ENCODE measurements at places on chromosomes 6 and 20.
A peak's percentile ranks its signal among the peaks of the same experiment; 100 is the strongest.

GRCh38 chr6:2999618-3000557 is at the start of gene NQO2:
NQO2 (plus strand) TSS chr6:2999894; CDS start chr6:3006553, 6,659 bp downstream.
- peak; percentile 91 for DNase-seq

DNA sequence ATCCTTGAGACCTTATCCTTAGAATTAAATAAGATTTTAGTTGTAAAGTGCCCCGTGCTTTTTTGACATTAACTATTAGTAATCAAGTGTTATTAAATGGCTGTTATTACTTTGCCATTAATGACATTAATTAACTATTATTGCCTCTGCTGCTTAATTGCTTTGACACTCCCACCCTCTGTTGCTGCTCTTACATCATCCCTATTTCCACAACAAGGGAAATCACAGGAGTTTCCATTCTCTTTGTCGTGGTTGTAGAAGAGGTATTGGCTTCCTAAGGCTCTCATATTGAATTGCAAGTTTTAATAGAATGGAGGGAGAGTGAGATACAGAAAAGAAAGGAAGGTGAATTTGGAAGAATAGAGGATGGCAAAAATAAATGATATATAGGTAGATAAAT is 545.8 kb downstream of the MMUT start:
- DNase-seq: no peak

GRCh38 chr6:34130862-34131261 is 15.0 kb downstream of the GRM4 start:
- DNase-seq: no peak

GRCh38 chr6:107488875-107489635 is 862 bp upstream of the SOBP start:
- DNase-seq: peak; percentile 10

DNA sequence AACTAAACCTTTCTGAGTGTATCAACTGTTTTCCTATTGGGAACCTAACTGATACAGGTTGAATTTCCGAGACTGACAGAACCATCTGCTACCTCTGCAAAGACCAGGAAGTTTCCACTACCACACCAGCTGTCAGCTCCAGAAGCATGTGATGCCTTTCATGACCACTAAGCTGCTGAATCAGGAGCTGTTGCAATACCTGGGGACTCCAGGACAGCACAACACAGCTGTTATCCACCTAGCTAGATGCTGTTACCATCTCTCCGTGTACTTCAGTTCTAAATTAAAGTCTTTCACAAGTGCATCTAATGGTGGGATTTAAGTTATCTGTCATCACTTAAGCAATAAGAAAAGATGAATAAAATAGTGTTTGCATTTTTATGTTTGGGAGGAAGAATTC is 158.2 kb upstream of the IMPG1 start:
- no peak for DNase-seq

DNA sequence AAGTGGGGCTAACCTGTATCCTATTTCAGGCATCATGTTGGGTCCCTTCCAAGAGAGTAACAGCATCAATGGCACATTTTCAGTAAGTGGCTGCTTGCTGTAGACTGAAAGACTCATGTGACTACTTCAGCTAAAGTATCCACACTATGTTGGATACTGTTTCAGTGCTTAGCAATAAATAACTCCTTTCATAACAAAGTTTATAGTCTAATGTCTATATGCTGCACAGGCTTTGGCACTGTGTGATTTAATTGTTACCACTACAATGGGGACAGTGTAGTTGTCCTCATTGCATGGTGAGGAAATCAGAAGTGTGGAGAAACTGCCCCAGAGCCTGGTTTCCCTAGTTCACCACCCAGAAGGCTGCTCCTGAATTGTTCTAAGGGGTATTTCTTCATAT is 318.0 kb upstream of the PTCHD4 start:
- no peak for DNase-seq

- no peak for DNase-seq
Observed at GRCh38 chr6:39851331-39851730, 59.2 kb downstream of the DAAM2 start.

GRCh38 chr20:20488388-20488787 is 120.5 kb downstream of the INSM1 start:
- no peak for DNase-seq

DNA sequence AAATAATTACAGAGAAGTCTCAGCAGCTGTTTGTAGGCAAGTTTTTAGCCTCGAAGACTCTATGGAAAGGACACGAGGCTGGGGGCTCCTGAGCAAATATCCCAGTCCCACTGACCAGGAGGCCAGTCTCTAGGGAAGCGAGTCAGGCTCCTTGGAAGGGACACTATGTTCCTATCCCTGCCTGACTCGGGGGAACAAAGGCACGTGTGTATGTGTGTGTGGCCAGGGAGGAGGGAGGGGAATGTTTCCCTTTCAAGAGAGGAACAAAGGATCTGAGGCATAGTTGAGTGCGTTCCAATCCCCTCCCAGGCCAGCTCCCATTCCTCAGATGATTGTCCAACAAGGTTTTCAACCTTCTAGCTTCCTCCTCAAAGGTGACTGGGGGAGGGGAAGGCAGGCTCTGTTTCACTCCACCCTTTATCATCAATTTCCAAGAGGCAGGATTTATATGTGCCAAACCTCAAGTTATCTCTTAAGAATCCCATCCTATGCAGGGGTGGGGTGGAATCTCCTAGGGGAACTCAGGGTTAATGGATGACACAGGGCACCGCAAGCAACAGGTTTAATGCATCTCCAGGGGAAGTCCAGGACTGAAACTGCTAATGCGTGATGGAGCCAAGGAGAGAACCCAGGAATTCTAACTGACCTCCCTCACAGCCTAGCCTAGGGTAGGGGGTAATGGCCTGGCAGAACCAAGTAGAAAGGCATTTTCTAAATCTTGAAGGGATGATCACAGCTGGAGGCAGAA is 9.9 kb downstream of the BCL2L1 start:
- DNase-seq: no peak

GRCh38 chr6:11094411-11094851 is 797 bp downstream of the SMIM13 start:
- DNase-seq: peak; percentile 53

- DNase-seq: no peak
Observed at GRCh38 chr6:39804466-39805065, 12.4 kb downstream of the DAAM2 start.

GRCh38 chr6:118080547-118080946 is 173.5 kb downstream of the SLC35F1 start:
- DNase-seq: no peak

DNA sequence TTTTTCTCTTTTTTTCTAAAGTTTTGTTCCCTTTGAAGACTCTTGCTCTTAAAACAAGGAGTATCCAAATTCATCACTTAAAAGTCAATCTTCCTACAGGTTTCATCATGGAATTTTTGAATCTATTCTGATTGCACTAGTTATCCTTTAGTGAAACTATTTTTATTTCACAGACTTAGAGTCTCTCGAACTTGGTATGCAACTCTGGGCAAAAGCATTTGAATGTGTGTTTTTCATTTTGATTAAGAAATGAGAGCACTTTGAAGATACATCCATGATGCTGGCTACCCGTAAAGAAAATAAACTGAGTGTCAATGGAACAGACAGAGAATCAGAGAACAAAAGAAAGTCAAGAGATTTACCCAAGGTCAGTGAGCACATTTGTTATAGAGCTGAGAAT is 586.5 kb downstream of the EPM2A start:
- DNase-seq: no peak

DNA sequence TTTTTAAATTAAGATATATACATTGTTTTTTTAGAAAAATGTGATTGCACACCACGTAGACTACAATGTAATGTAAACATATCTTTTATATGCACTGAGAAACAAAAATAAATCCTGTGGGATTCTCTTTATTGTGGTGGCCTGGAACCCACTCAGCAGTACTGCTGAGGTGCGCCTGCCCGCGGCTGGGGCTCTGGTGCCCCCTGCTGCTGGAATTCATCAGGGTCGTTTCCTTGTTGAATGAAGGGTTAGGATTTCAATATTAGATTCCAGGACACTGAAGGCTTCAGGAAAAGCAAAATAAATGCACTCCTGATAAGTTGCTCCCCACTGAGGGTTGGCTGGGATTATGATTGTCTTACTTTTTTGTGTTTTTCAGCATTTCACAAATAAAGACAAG is 175.8 kb upstream of the GGTLC1 start:
- DNase-seq: peak; percentile 21

GRCh38 chr20:3603108-3603507 is 60.1 kb downstream of the GFRA4 start:
- DNase-seq: no peak

- no peak for DNase-seq
Observed at GRCh38 chr6:52736145-52736544, 27.1 kb downstream of the GSTA2 start.

DNA sequence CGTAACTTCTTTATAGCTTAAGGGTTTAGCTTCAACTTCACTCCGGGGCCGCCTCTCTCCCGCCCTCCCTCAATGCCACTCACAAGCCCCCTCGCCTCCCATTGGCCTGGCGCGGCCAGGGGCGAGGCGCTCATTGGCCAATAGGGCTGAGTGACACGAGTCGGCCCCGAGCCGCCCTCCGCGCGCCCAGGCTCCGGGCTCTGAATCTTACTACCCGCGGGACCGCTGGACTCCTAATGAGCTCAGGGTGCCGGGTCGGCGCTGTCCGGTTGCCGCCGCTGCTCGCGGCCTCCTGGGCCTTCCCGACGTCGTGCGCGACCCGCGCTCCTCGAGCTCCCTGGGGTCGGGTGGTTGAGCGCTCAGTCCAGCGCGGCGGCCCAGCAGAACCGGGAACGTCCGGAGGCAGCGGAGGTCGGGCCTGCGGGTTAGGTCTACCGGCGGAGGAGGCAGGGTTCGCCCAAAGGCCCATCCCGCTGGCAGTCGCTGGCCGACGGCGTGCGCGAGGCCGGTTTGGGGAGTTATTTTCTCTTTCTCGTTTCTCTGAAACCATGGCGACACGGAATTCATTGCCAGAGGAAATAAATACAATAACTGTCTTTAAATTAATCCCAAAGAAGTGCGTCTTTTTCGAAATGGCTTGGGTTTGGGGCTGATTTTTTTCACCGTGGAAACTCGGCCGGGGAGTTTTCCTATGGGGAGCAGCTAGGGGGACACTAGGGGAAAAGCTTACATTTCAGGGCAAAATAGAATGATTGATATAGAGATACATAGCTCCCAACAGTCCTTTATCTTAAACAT is at the start of gene SIM1:
SIM1 (minus strand) TSS at position 19 of the 798 bp plus-strand sequence. CDS start 1,453 bp downstream, outside the sequence.
- DNase-seq: no peak

DNA sequence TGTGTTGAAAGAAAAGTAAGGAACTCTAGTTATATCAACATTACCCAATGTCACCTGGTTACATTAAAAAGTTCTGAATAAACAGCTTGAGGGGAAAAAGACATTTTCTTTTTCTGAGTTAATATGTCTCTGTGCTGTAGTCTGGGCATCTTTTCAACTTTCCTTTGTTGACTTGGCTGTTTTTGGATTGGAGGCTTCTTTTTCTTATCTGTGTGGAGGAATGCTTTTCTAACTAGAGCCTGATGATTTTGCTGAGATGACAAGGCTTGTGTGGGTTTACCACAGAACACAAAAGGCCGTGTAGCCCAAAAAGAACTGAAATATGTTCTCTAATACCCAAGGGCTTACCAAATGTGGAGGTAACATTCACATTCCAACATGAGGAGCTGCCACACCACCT is 161.8 kb downstream of the KCNQ5 start:
- DNase-seq: no peak

GRCh38 chr6:46628976-46629375 is 23.6 kb downstream of the CYP39A1 start:
- no peak for DNase-seq
